ENCODE measurements at places on chromosomes 2 and 18.

- no peak for DNase-seq
Measured at GRCh38 chr2:10452312-10452711, 4.2 kb upstream of the ODC1 start.

DNA sequence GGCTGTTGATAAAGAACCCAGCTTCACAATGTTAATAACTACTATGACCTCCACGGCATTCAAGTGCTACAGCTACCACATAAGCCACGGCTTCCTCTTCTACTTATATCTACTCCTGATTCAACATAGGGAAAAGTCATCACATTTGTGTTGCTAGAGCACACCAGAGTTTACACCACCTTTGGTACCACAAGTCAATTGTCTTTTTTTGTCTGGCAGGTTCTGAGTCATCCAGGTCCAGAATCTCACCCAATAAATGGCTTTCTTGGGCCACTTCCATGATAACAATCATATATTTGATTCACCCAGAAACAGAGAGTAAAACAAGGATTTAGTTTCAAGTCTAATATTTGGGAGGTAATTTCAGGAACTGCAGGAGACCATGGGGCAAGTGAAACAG, 480.2 kb downstream of the TMX3 start:
- DNase-seq: no peak

DNA sequence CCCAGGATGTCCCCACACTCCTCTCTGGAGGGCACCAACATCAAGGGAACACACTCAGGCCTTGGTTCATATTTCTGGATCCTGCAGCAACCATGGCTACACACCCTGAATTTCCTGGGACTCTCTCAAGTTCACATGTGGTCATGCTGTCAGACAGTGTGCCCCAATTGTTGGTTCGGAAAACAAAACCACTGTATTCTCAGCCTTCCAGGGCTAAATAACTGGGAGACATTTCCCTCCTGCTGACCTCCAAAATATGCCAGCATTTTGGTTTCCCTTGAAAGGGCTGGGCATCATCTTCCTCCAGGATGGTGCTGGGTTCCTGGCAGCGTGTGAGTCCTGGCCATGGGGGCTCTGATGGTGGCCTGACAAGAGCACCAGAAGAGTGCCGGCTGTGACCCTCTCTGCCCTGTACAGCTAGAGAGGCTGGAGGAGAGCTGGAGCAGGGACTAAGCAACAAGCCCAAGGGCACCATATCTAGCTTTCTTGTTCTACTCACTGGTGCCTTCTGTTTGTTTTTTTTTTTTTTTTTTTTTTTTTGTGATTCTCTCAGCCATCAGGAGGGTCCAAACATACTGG, 37.5 kb upstream of the WIPF1 start:
- no peak for DNase-seq

GRCh38 chr2:35973132-35973736, 382.3 kb upstream of the CRIM1 start:
- no peak for DNase-seq

DNA sequence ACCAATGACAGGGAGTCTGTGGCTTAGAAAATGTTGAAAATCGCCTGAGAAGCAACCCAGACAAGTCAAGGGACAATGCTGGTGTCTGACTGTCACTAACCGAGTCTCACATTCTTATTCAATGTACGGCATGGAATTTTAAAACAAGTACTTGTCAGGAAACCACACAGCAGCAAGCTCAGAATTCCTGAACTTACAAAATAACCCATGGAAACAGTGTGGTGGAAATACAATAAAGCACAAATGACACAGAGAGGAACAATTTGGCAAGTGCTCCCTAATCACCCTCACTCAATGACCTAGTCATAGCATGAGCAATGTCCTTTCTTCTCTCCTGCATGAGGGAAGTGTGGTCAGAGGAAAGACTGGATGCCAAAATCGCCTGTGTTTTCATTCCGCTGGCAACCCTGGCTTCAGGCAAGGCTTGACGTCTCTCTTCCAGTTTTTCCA, 154.0 kb downstream of the SATB2 start:
- DNase-seq: no peak

DNA sequence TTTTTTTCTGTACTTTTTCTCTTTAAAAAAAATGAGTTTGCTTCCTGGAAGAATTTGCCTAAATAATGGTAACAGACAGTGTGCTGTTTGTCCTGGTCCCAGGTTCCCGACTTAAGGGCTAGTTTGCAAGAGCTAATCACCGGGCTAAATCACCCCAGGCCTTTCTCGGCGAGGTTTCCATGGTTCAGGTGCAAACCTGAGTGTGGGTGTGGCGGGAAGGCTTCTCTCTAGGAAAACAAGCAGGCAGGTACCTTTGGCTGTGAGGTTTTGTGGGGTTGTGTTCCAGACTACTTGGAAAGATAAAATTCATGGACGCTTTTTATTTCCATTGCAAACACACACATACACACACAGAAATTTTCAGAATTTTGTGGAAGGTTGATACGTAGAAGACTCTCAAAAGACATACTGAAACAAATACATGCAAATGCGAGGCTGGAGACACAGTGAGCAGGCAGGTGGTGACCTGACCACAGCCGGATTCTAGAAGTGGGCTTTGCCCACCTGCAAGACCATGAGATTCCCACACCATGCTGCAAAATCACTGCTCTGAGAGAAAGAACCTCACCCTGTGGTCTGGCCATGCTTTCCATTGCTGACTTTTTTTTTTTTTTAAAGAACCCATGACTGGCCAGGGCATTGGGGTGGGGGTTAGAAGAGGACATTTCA, 815 bp downstream of the CNDP1 start:
- DNase-seq: no peak

- no peak for DNase-seq
Measured at GRCh38 chr18:74652392-74652988, 54.8 kb downstream of the ZNF407 start.

DNA sequence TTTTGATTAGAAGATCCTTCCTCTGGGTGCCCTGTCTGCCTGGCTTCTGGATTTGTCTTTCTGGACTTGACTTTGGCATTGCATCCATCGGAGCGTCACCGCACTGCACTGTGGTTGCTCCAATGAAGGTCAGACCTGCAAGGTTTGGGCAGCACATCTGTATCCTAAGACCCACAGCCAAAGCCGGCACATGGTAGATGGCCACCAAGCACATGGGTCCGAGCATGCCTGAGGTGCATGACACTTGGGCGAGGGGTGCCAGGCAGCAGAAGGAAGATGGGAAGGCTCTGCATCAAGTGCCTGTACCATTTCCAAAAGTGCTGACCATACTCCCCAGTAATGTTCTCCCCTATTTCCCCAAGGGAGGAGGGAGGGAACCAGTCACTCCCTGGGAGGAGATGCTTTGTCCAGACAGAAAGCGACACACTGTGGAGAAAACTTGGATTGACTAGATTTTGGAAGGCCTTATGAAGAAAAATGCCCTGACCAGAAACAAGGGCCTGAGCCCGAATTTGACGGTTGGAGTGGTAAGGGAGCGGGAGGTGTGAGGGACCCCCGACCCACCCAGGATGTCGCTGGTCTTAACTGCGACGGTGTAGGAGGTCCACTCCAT, 149.9 kb downstream of the LOXHD1 start:
- DNase-seq: no peak

DNA sequence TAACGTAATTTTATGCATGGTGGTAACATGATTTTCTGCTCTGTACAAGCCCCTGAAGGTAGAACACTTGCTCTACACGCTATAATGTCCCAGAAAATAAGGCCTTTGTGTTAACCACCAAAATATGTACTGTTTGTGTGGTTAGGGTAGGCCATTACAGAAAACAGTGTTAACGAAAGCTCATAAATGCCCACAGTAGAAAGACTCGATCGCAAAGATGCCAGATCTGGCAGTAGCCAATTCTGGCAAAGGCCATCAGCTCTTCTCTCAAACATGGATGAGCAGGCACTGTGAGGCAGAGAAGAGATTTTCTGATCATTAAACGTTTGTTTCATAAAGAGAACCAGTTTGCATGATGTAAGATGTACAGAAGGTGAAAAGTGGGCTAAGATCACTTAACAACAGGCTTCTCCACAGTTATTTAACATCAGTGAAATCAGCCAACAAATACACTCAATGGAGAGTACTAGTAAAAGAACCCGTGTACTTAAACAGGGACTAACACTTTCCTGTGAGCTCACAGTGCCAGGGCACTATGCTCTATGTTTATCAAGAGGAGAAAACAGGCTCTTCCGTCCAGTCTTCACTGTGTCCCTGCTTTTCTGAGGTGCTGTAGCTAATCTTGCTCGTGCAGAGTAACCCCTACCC, 80.3 kb downstream of the SPRED2 start:
- no peak for DNase-seq

- DNase-seq: no peak
Measured at GRCh38 chr2:38601463-38602135, 1.1 kb downstream of the HNRNPLL start.

DNA sequence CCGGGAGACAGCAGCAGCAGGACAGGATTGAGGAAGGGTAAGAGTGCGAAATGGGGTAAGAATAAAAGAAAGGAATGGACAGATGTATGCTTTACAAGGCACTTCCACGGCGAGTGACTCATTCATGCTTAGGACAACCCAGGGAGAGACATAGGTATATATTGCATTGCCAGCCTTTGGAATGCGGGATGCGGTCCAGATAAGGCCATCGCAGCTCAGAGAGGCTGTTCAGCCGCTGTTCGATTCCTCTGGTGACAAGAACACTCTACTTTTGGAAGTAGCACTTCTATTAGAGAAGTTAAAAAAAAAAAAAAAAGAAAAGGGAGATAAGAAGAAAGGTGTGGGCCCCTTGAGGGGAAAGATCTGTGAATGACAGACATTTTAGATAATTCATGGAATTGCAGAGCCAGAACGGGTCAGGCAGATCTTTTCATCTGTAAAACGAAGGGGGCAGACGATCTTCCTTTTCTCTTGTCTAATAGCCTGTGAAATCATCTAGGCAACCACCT, 819 bp upstream of the NCOA1 start:
- no peak for DNase-seq

- DNase-seq: no peak
Measured at GRCh38 chr2:224956706-224957105, 85.6 kb downstream of the DOCK10 start.

GRCh38 chr2:238644095-238645081, 203.5 kb upstream of the TWIST2 start:
- no peak for DNase-seq

GRCh38 chr2:239477591-239477990, 76.8 kb upstream of the HDAC4 start:
- no peak for DNase-seq

DNA sequence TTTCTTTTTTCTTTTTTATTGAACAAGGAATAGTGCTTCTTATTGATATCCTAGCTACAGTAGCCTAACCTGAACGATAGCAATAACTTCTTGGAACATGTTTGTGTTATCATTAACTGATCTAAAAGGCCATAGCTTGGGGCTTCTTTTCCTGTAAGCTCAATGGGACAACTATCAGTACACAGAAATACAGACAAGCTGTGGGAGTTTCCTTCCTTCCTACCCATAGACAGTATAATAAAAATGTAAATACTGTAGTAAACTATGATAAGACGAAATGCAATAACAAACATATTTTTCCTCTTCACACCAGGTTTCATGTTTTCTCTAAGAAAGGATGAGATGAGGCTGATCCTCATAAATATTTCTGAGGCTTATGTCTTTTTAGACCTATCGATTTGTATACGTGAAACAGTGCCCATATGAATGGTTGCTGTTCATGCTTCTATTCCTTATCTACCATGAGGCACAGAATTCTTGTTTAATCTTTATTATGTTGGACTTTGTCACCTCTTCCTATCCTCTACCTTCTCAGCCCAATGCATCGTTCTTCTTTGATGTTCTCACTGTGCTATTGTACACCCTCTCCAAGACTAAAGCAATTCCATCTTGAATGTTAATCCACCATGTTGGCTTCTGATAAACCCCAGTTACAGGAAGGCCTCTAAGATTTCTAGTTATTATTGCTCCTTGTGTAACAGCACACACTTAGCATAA, 361.4 kb downstream of the DCC start:
- no peak for DNase-seq

GRCh38 chr2:64652231-64653108, 1.2 kb downstream of the SERTAD2 start:
- no peak for DNase-seq

DNA sequence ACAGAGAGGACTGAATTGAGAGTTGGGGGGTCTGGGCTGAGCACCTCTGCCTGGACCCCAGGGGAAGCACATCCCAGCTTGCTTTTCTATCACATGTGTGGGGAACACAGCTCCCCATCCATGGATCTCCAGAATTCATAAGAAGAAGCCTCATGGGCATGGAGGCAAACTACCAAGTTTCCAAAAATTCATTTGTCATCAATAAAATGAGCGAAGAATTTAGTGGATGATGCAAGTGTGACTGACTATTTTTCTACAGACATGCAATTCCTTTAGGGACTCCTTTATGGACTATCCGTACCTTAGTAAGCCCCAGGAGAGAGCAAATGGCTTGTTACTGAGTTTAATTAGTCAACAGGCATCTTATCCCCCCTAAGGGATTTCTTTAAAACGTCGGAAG, 33.1 kb downstream of the ACKR3 start:
- DNase-seq: no peak

DNA sequence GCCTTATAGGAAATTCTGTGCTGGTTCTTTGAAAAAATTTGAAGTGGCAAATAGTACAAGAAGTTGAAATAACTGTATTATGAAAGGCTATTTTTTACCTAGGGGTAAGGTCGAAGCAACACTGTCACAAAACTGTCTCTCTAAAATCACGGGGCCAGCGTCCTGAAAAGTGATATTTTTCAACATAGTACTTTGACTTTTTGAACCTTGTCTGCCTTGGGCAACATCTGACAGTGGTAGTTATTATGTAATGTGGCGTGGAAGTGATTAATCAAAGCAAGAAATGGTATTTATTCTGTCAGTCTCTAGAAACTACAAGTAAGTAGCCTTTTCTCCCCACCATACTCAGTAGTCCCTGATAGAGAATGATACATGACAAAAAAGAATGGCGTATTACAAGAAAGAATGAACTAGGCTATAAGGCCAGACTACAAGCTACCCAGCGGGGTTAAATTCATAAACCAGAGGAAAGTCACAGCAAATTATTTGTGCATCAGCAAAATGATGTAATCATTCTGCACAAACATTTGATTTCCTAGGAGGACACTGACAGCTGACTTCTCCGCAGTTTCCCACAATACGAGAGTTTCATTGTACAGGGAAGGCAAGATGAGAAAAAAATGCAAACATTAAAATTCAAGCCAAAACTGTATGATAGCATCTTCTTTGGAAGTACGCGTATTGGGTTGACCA, 9.8 kb downstream of the GEN1 start:
- DNase-seq: no peak

DNA sequence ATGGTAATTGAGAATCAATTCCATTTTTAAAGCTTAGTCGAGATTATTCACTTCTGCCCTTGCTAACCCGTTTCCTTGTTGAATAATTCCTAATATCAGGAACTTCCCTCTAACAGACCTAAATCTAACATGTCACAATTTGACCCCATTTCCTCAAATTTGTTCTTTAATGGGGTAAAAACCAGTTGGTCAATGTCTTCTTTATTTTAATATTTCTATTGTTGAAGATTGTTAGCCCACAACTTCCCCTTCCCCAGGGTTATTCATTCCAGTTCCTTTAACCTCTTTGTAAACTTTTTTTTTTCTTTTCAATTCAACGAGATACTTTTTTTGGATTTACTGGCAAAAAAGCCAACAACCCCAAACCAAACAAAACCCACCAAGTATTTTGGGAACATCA, 7.3 kb downstream of the TNFRSF11A start:
- no peak for DNase-seq

GRCh38 chr2:118078734-118079133, 9.5 kb upstream of the INSIG2 start:
- DNase-seq: no peak

- no peak for DNase-seq
Measured at GRCh38 chr2:217366266-217366895, 506.5 kb upstream of the TNP1 start.
